ENCODE measurements at places on chromosomes 3 and 15.

DNA sequence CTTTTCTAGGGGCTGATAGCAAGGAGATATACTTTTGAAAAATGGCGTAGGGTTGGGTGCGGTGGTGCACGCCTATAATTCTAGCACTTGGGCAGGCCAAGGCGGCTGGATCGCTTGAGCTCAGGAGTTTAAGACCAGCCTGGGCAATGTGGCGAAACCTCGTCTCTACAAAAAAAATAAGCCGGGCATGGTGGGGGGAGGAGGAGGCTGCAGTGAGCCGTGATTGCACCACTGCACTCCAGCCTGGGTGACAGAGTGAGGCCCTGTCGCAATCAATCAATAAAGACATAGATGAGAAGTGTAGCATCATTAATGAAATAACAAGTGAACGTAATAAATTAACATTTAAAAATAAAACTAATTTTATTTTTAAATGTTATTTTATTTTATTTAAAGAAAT, 134.6 kb downstream of the SLCO3A1 start:
- no peak for DNase-seq

GRCh38 chr15:43410572-43411214, 39.8 kb downstream of the TUBGCP4 start:
- DNase-seq = no peak

DNA sequence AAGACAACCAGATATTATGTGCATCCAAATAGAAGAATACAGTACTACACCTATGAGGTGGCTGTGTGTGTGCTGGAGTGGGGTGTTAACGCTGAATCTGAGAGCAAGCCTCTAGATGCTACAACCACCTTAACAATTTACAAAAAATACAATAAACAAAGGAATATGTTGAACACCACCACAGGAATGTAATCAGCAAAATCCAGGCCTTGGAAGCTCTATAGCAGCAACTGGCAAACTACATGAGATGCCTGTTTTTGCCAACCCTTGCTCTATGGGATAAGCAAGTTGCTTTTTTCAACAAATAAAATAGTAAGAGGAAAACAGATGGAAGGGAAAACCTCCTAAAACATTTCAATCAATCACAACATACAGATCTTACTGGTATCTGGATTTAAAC, 23.9 kb downstream of the SLTM start:
- no peak for DNase-seq

DNA sequence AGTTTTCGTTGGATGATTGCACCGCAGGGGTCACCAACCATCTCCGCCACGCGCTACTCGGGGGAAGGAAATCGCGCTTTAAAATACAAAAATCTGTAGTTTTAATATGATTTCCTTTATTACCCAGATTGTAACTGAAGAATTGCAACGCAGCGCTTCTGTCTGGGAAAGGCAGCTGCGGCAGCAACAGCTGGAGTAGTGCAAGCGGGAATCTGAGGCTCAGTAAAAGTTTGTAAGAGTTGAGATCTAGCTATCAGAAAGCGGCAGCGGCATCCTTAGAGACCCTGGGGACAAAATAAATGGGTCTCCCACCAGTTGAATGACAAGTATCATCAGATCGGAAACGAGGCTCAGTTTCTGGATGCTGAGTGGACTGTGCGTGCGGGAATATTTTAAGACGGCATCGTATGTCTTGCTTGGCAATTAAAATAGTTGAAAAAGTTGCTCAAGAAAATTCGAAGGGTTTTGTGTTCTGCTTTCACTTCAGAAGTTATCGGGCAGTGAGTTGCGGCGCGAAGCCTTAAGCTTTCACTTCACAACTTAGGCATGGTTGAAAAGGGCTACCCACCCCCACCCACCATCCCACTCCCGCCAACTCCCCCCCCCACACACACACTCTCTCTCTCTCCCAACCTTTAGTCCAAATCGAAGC, 2.7 kb downstream of the MECOM start:
- no peak for DNase-seq

GRCh38 chr15:84862214-84862975, 22.1 kb upstream of the SLC28A1 start:
- DNase-seq = no peak

DNA sequence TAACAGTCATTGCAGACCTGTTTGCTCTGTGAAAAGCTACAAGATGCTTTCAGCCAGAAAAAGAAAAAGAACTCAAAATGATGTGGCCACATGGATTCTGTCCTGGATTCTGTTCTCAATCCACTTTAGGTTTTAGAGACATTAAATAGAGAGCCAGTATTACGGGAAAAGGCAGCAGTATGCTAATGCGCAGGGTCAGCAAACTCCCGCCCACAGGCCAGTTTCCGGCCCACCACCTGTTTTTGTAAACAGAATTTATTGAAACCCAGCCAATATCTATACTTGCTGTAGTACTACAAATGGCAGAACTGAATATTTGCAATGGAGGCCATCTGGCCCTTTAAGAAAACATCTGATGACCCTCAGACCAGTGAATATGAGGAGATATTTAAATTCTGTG, 416.1 kb downstream of the ERC2 start:
- DNase-seq = no peak

GRCh38 chr3:172746475-172746874, 4.1 kb upstream of the ECT2 start:
- DNase-seq = no peak

- DNase-seq = no peak
Measured at GRCh38 chr3:127961124-127961523, 46.1 kb downstream of the KBTBD12 start.

- DNase-seq = no peak
Measured at GRCh38 chr15:34460451-34460850, 22.8 kb upstream of the GOLGA8A start.

DNA sequence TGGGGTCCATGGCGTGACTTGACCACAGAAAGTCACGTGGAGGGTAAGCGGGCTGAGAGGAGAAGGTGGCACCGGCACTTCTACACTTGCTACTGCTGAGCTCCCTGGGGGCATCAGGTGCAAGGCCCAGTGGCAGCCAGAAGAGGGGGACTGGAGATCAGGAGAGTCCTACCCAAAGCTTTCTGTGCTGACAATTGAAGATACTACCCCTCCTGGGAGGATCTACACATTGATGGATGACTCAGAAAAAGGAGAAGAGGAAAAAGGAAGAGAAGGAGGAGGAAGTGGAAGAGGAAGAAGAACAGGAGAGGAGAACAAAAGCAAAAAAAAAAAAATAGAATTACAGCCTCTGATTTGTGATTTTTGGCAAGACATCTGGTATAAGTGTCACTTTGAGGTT, 41.2 kb downstream of the MYO5C start:
- DNase-seq = no peak

DNA sequence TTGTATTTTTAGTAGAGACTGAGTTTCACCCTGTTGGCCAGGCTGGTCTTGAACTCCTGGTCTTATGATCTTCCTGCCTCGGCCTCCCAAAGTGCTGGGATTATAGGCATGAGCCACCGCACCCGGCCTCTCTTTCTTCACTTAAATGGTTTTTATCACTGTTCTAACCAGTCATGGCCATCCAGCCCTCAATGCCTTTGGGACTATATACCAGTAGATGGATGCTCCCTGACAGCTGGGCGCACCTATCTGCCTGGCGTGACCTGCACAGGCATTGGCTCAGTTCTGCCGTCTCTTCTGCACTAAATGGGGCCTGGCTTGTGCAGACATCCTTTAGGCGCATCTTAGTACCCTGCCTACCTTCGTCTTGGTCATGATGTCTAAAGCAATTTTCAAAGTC, 233.4 kb downstream of the ADAMTS17 start:
- DNase-seq = no peak

DNA sequence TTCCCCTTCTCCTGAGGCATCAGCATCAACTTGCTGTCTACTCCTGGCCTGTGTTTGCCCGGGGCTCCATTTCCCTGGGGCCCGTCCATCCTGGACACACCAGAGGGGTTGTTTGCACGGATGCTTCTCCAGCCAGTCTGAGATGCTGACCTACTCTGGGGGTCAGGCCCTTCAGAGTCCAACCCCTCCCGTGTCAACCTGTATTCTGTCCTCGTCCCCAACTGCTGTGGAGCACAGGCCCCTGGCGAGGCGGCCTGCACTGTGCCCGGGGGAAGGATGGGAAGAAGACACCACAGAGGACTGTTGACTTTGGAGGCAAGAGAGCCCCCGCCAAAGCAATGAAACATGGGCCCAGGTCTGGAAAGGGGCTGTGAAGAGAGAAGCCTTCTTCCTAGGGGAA, 25.8 kb downstream of the ALS2CL start:
- no peak for DNase-seq

- no peak for DNase-seq
Measured at GRCh38 chr3:12999147-13000140, 73.8 kb downstream of the IQSEC1 start.
